ENCODE measurements at places on chromosomes 11 and 22. TPM values are rescaled to one million over a fixed set of nuclear protein-coding genes. Genes with fewer than 3 reads are reported as not detected.

Gene SESN3
- 0.27 TPM for total RNA-seq

Gene SLC1A2
- 0.27 TPM for total RNA-seq

Gene PIWIL4
- 0.40 TPM for total RNA-seq

Gene GRM5
- not detected for total RNA-seq

Gene TRIM49
- total RNA-seq: not detected

Gene ATXN10
- 107 TPM for total RNA-seq

Gene TESMIN
- total RNA-seq: 6.7 TPM

Gene PACS1
- 83.0 TPM for total RNA-seq

Gene ZNF280A
- total RNA-seq: 3.4 TPM

Gene PGA4
- not detected for total RNA-seq

Gene FAM180B
- not detected for total RNA-seq

Gene APOA1
- total RNA-seq: 0.40 TPM
